ENCODE measurements at places on chromosomes 4 and X.

GRCh38 chr4:23838607-23839006 is 51.2 kb downstream of the PPARGC1A start:
- DNase-seq: no peak

- no peak for DNase-seq
Measured at GRCh38 chr4:1260418-1261106, 11.6 kb upstream of the CTBP1 start.

GRCh38 chrX:56343219-56343618 is 111.1 kb downstream of the KLF8 start:
- DNase-seq: no peak

- no peak for DNase-seq
Measured at GRCh38 chrX:71945237-71945805, 34.7 kb downstream of the NHSL2 start.

DNA sequence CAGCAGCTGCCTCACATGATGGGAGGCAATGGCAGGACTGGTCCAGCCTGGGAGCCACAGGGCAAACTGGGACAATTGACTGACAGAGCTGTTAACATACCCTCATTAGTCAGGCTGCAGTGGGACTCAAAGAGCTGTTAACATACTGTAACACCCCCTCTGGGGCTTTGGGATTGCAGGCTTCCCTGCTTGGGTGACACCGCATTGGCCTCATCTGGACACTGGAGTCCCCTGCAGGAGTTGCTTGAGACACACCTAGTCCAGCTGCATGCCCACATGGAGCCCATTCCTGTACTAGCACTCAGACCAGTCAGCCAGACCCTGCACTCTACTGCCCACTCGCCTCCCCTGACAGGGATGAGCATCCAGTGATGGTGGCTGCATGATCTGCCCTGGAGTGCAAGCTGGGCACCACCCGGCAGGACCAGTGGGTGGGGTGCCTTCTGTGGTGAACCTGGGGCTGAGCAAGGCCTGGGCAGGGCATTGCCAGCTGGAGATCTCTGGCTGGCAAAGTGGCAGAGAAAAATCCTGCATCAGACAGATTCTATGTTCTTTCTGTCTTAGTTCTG is 138.8 kb downstream of the DTHD1 start:
- DNase-seq: no peak

DNA sequence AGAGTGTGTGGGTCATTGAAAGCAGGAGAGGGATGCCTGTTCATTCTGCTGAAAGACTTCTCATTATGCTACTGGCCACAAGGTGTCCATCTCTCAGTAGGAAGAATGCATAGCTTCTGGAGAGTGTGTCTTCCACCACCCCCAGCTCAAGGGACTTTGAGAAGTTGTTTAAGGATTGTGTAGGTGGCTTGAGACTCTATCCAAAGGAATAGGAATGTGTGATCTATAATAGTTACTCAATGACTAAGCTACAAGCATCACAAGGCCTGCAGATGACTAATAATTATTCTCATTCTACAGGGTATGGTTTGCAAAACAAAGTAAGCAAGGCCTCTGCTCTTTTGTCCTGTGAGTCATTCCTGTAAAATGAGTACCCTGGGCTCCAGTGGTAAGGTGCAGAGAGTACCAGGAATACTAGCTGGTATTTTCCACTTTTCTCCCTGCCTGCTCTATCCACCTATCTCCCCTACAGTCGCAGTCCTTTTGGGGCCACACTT is 279.8 kb upstream of the BOD1L1 start:
- no peak for DNase-seq

DNA sequence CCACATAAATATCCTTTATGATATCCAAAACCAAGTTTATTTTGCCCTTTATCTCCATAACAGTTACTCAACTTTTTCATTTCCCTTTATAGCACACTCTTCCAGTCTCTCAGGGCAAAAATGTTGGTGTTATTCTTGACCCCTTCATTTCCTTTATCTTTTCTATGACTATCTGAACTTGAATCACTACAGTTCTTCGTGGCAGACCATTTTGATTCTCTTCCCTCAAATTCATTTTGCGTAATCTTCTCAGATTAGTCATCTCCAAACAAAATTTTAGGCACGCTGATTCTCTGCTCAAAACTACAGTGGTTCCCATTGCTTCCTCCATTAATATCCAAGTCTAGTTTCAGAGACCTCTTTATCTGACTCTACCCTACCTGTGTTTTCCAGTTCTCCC is 26.1 kb downstream of the RUFY3 start:
- no peak for DNase-seq

DNA sequence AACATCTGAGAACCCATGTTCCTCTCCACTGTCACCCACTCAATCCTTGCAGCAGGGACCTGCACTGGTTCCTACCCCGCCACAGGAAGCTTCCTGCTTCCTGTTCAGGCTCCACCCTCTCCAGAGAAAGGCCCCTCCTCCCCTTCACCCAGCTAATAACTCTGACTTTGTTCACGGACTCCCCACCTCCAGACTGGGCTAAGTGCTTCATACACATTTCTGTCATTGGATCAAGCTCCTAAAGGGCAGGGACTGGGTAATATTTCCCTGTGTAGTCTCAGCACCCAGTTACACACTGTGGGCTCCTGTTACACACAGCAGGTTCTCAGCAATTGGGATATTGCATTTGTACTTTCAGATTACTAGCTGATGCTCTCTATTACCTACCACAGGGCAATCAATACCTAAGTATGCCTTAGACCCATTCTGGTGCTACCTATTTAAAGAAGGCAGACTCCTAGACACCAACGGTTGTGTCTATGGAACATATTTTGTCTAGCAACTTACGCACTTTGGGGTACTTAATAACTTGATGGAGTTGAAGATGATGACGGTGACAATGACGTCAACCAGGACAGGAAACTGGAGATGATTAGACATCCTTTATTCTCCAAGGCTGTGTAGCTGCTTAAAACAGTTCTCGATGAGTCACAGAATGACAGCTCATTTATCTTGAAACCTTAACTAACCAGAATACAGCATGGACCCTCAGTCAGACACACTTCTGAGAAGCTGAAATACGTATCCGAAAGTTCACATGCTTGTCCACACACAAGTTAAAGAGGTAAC is 58.1 kb downstream of the MAML3 start:
- no peak for DNase-seq

DNA sequence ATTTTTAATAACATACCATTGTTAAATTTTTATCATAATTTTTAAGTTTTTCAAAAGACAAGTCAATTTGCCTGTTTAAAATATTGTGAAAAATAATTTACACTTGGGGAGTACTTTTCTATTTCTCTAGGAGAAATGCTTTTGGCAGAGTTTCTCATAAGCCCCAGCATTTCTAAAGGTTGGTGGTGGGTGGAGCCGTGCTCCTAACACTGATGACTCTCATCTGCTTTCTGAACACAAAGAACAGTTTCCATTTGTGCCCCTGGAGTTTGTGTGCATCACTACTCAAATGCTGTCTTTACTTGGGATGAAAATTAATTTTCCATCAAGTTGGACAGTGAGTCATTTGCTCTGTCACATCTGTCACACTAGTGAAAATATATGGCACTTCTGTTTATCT is 57.6 kb downstream of the TNIP2 start:
- DNase-seq: no peak
